ENCODE measurements at places on chromosomes 6 and 20.
A peak's percentile ranks its signal among the peaks of the same experiment; 100 is the strongest.

- DNase-seq: no peak
Observed at GRCh38 chr20:42598581-42598980, 591.1 kb downstream of the PTPRT start.

- DNase-seq: no peak
Observed at GRCh38 chr20:35179292-35180212, 7.7 kb downstream of the PROCR start.

GRCh38 chr6:12719017-12719416 lies 2.5 kb downstream of the PHACTR1 start:
- DNase-seq: no peak

- no peak for DNase-seq
Observed at GRCh38 chr20:24993337-24994185, 1.0 kb upstream of the APMAP start.

DNA sequence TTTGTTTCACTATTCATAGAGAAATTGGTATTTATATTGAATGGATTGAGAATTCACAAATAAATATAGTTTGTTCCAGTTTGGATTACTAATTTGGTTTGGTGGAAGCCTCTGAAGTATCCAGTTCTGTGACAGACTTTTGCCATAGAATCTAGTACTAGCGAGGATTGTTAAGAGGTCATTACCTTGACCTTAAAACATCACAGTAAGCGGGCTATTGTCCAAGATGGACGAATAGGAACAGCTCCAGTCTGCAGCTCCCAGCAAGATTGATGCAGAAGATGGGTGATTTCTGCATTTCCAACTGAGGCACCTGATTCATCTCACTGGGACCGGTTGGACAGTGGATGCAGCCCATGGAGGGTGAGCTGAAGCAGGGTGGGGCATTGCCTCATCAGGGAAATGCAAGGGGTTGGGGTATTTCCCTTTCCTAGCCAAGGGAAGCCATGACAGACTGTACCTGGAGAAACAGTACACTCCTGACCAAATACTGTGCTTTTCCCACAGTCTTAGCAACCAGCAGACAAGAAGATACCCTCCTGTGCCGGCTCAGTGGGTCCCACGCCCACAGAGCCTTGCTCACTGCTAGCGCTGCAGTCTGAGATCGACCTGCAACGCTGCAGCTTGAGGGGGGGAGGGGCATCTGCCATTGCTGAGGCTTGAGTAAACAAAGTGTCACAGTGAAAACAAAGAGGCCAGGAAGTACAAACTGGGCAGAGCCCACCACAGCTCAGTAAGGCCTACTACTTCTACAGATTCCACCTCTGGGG lies 66.4 kb upstream of the NEDD9 start:
- DNase-seq: no peak

- DNase-seq: no peak
Observed at GRCh38 chr6:170152989-170153388, 137.9 kb downstream of the DLL1 start.

DNA sequence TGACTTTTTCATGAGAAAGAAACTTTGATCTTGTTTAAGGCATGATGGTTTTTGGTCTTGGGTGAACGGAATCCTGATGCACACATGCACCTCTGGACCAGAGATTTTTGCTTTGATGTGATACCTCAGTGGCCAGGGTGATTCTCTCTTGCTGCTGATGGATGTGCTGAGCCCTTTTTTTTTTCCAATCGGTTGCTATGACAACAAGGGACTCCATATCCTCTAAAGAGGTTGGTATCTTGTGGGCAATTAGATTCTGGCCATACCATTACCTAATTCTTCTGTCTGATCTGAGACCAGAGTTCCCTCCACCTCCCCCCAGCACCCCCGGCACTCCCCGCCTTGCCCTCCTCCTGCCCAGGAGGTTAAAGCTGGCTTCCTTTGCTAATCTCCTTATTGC lies 24.9 kb downstream of the PDYN start:
- DNase-seq: no peak

DNA sequence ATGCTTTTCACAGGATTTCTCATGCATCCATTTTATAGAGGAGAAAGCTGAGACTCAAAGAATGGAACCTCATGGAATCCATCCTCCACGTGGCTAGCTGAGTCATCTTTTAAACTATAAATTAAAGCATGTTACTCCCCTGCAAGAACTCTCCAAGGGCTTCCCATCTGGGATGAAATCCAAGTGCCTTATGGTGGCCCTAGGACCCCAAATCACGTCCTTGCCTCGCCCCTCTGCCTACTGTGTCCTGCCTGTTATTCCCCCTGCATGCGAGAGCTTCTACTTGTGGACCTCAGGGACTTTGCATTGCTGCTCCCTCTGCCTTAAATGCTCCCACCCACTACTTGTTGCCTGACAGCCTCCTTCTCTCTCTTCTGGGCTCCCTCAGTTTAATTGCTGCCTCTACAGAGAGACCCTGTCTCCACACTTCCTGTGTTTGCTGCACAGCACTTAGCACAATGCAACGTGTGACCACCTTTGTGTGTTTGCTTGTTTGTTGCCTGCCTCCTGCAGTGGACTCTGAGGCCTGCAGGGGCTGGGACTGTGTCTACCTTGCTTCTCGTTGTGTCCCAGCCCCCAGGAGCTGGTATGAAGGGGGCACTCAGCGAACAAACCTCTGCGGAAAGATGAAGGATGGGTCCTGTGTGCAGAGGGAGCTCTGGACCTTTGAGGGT lies 39.4 kb downstream of the TOX2 start:
- no peak for DNase-seq

DNA sequence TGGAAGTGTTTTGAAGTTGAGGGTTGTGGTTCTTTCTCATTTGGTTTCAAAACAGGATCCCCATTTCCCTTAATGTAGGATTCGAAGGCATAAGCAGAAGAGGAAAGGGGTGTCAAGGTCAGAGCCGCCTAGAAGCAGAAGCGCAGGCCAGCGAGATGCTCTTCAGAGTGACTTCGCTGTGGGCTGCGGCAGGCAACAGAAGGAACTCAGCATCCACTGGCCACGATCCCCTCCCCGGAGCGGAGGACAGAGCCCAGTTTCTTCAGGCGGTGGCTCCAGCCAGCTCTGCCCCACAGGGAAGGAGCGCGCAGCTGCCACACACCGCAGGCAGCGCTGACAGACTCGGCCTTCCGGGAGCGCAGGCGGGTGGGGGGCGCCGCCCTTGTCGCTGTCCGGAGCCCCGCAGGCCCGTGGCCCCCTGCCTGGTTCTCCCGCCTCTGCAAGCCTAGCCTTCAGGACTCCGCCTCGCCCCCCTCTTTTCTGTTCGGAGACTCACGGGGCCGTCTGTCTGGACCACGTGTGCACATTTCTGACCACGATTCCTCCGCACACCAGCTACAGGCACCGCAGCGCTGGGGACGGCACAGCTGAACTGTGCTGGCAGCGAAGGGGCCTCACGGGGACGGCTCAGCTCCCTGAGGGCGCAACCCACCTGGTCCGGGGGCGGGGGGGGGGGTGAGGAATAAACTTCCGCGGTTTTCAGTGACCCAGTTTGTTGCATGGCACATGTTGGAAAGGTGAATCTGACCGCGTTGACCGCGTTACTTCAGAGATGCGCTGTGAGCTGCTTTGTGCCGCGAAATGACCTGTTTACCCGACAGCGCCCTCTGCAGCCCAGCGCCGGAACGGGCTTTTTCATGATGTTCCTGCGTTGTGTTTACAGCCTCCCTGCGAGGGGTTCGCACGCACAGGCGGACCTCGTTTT lies 26.1 kb downstream of the TTLL2 start:
- DNase-seq: peak; percentile 23

- DNase-seq: no peak
Observed at GRCh38 chr6:130559166-130559565, 193.3 kb downstream of the TMEM200A start.

GRCh38 chr20:50750145-50750671 lies 18.8 kb downstream of the PARD6B start:
- DNase-seq: no peak

- no peak for DNase-seq
Observed at GRCh38 chr20:48051794-48052474, 266.7 kb upstream of the SULF2 start.

DNA sequence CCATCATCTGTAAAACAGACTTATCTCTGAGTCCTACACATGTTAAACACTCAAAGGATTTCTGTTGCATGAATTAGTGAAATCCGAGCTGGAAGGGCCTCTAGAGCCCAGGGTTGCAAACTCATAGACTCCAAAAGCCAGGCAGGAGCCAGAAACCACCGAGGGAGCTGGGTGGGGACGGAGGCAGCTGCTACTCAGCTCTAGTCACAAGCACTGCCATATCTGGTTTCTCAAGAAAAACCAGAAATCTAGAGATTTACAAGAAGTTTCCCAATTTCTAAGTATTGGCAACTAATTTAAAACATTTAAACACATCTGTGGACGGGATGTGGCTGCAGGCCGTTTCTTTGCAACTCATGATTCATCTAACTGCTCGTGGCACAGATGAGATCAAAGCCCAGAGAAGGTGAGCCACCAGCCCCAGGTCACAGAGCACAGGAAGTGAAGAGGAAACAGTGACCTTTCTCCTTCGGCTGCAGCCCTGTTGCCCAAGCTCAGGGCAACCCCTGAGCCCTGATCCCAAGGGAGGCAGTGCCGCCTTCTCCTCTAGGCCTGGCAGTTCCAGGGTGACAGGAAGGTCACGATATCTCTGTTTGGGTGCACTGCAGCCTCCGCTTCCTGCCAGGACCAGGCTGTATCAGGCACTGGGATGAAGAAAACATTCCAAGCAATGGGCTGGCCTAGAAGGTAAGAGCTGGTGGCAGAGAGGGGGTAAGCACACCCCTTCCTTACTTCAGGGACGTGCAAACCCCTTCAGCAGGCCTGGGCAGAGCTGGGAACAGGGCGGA lies 26.4 kb upstream of the PTGIS start:
- DNase-seq: no peak

DNA sequence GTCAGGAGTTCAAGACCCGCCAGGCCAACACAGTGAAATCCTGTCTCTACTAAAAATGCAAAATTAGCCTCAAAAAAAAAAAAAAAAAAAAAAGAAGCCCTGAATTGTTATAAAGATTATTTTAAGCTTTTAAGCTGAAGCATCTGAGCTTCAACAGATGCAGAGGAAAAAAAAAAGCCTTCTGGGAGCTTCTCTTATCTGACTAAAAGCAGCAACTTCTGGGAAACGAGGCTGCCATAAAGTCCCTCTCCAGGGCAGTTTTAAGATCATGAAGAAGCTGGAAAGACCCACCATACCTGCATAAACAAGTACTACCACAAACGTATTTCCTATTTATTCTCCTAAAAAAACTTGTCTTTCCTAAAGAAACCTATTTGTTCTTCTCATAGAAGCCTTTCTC lies 3.6 kb downstream of the SERINC3 start:
- DNase-seq: no peak

GRCh38 chr20:40687384-40688128 lies 1.5 kb downstream of the MAFB start:
- DNase-seq: no peak

- DNase-seq: no peak
Observed at GRCh38 chr6:5058254-5058653, 26.9 kb upstream of the PPP1R3G start.

DNA sequence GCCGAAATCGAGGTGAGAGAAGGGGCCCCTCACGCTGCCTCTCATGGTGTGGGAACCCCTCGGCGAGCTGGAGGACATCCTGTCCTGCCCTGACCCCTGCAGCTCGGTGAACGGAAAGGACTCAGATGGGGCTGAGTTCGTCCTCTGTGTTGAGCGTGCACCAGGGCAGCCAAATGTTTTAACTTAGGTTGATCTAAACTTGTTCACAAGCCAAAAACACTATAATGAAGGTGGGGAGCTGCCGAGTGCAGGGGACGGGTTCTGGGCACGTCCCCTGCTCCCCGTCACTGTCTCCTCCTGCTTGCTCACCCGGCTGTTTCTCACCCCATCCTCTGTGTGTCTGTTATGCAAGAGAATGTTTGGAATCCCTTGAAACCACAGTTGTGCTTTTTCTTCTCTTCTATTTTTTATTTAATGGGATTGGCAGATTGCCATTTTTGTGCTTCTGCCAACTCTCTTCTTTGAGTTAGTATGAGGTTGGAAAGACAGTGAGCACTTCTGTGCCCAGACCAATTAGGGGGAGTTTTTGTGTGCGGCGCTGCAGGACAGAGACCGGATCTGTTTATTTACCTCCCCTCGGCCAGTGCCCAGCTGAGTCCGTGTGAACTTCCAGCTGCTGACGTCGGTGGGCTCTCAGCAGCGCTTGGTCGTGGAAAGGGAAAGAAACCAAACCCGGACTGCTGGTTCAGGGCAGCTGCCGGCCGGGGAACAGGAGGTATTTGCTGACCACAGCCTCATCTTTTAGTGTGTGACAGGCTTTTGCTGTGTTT lies 158.1 kb downstream of the DTNBP1 start:
- DNase-seq: no peak

DNA sequence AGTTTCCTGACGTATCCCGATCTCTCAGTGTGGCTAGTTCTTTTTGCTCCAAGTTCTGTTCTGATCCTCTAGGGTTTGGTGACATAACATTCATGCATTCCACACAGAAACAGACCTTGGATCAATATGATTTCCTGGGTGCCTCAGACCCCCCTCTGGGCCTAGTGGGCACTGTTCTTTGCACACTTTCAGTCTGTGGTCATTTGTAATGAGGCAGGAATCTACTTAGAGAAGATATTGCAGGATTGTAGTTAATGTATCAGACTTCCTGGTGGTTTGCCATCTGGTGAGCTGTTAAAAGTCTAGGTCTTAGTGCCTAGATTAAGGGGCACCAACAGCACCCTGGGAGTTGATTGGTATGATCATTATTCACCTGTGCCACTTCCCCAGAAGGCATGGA lies 7.5 kb downstream of the BEND6 start:
- no peak for DNase-seq

DNA sequence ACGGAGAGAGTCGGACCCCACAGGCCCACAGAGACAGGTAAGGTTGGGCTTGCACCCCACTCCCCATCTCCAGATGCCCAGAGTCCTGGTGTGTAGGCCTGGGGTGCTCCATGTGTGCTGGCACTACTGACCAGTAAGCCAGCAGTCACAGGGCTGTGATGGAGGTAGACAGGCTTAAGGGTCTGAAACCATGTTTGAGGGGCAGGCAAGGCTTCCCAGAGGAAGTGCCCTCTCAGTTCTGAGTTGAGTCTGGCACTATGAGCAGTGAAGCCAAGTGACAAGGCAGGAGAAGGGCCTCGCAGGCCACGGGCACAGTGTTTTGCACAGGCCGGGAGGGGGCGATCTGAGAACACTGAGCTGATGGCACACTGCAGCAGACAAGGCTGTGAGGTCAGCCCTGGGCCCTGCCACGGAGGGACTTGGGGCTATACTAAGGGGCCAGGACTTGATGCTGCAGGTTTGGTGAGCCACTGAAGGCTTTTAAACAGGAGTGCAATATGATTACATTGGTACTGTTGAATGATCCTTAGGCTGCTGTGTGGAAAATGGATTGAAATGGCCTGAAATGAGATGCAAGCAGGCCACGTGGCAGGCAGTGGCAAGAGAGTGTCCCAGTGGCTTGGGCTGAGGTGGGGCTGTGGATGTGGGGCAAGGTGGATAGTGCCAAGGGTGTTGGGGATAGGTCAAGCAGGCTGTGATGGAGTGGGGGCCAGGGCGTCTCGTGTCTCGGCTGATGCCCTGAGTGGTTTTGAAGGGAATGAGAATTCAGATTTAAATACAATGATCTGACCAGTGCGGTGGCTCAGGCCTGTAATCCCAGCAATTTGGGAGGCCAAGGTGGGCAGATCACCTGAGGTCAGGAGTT lies 20.3 kb downstream of the TTBK1 start:
- DNase-seq: peak; percentile 86
